ENCODE measurements at places on chromosomes 6 and 20.

DNA sequence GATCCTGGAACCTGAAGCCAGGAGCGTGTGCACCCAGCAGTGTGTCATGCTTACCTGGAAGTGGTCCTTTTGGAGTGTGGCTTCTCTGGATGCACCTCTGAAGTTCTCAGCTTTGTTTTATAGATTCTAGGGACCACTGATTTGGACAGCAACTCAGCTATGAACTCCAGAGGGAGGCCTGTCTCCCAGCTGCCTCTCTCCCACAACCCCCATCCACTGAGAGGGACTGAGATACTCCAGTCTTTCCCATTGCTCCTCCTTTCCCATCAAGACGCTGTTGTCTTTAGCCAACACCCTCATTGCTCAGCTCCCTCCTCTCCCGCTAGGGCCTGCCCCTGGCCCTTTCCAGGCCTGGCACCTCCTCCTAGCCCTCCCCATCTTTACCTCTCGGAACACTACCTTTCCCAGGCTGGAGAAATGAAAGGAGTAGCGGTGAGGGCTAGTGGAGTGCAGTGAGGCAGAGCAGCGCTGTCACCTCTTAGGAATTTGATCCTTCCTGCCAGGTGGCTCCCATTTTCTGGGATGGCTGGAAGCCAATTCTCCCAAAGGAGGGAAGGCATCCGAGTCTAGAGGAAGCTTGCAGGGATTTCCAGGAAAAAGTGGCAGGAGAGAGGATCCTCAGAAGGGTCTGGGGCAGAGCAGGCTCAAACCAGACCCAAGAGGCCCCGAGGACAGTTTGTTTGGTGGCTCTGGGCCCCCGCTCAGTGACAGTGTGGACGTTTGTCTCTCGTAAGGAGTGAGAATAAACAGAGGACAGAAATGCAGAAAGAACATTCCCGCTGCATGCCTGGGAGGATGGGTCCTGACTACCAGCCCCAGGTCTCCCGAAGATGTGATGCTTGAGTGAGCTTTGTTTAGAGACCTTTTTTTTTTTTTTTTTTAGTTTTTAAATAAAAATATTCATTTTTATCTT, at the start of gene LRRN4:
LRRN4 (minus strand) TSS at position 285 of the 913 bp plus-strand sequence. CDS start 1,261 bp downstream, outside the sequence.
- no peak for DNase-seq

- no peak for DNase-seq
Measured at GRCh38 chr6:88031550-88031949, 16.1 kb upstream of the SPACA1 start.

DNA sequence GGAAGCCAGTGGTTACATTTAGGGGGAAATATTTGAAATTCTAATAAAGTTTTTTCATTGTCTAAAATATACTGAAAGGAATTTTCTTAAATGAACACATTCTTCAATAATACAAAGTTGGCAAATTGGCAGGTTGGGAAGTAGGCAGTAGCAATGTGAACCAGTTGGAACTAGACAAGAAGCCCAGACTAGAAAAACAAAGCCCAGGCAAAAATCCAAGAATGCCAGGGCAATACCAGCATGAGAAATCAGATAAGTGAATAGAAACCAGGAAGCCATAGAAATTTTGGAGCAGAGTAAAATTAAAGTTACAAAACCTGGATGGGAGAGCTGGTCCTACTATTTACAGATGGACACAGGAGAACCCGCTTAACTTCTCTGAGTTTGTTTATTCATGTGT, 52.2 kb downstream of the TPBG start:
- no peak for DNase-seq

DNA sequence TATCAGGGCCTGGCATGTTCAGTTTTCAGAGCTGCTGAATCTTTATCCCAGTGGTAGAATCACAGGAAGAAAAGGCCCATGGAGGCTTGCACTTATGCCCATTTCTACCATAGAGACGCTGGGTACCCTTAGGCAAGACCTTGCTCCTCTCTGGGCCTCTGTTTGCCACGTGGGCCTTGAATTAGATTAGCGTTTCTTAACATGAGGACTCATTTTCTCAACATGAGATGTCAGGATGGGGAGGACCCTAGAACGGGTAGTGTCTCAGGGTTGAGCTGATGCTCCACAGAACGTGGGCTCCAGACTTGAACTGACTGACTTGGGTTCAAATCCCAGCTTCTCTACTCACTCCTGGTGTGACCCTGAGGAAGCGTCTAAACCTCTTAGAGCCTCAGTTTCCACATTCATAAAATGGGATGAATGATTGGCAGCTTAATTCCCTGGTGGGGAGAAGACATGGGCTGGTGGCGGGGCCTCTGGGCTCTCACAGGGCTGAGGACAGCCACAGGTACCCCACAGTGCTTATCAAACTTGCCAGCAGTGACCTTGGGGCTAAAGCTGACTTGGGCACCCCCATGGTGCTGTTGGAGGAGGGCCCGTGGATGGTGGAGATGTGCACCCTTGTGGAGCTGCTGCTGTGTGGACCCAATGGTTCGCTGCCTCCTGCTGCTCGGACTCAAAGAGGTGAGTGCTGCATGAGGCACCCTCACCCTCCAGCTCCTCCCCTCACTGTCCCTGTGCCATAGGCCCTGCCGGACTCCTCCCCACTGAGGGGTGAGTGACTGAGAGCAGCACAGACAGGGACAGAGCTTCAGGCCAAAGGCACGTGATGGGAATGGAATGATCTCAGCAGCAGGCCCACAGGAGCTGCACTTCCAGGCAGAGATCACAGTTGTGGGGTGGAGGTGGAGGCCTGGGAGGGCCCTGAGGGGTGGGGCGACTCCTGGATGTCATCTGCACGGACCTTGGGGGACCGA, 28.2 kb downstream of the SUN5 start:
- DNase-seq: no peak

GRCh38 chr6:131073577-131073976, 10.5 kb upstream of the EPB41L2 start:
- no peak for DNase-seq

DNA sequence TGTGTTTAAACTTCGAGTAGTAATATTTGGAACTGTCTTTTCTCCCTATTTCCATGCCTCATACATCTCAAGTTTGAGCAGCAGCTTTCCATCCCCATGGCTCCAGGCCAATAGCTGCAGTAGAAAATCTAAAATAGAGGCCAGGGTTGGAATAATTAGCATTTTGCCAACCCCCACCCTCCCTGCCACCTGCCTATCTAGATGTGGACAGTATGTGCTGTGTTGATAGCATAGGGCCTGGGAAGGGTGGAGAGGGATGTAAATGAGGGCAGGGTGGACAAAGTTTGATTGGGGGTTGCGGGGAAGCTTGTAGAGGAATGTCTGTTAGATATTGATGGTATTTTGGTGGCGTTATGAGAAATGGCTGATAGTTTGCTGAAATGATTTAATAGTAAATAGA, 5.6 kb downstream of the TOP1 start:
- no peak for DNase-seq

- no peak for DNase-seq
Measured at GRCh38 chr6:142906945-142907470, 38.0 kb downstream of the HIVEP2 start.

DNA sequence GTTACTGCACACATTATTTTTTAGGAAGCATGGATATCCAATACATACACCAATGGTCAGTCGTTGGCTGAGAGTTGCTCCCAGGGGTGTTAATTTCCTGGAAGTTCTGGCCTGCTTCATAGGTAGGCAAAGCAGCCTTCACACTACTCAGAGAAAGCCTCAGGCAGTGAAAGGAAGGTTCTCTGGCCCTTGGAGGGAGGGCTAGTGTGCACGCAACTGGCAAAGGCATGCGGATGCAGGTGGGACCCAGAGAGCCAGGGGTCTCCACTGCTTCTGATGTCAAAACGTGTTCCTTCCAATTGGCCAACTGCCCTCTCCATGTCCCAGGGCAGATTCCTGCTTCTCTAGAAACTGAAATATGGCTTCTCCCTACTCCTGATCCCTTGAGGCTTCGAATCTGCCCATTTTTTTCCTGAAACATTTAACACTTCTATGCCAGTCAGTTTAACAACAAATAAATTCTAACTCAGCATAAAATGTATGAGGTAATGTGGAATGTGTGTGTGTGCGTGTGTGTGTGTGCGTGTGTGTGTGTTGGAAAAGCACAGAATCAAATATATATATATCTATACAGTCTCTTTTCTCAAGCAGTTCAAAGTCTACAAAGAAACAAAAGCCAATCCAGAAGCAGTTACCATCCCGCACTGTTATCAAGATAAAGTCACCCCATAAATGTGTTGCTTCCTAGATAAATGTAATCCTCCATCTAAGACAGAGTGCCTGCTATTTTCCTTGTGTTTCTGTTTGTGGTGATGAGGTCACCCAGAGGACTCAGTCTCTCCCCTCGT, 94.0 kb upstream of the HIVEP1 start:
- DNase-seq: peak; percentile 85

DNA sequence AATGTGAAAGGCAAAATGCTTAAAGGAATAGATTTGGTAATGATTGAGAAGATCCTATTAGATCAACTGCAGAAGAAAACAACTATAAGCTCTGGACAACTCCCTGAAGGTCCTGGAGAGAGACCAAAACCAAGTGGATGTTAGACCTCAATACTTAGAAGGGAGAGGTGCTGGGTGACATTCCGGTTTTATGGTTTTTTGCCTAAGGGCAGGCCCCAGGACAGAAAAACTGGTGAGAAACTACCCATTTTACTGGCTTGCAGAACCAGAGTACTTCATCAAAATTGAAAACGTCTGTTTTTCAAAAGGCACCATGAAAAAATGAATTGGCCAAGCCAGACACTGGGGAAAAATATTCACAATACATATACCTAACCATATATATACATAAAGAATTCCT, 26.3 kb downstream of the SAMHD1 start:
- no peak for DNase-seq

- peak; percentile 25 for DNase-seq
Measured at GRCh38 chr6:125421836-125422235, 120.1 kb upstream of the HDDC2 start.

DNA sequence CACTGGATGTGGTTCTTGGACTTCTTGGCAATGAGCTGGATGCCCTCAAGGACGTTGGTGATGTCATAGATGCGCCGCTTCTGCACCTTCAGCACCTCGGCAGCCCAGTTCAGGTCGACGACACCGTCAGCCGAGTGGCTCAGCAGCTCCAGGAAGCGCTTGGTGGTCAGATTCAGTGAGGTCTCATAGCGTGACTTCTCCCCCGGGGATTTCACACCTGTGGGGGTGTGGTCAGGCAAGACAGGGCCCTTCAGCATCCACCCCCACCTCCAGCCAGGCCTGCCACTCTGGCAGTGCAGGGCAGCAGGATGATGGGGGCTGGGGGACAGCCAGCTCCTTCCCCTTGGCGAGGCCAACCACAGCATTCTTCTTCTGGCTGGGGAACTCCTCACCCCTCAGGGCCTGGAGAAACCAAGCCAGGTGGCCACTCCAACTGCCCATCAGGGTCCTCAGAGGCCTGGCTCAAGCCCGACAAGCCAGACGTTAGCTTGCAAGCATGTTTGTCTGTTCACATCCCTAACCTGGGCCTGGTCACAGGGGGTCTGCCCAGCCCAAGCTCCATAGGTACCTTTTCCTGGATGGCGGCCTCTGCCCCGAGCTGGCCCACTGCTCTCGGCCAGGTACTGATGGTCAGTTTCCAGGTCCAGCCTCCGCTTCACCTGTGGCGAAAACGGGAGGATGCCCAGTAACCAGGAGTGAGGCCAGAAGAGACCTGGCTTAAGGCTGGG, 5.7 kb upstream of the NECAB3 start:
- no peak for DNase-seq

GRCh38 chr6:11754625-11755271, 23.9 kb downstream of the ADTRP start:
- DNase-seq: peak; percentile 77

DNA sequence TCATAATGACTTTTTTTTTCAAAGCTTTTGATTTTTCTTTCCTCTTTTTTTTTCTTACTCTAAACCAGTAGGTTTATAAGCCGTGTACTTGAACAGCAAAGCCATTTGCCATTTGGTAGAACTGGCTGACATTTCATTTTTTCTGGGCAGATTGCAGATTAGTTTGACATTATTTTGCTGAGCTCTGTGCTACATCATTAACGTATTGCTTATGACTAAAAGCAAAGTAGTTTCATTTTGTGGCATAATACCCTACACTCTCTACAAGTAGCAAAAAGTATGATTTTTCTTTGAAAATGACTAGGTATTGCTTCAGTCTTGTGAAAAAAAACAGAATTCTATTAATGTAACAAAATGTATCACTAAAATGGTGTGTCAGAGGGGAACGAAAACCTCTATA, 141.3 kb downstream of the GRIK2 start:
- DNase-seq: no peak

DNA sequence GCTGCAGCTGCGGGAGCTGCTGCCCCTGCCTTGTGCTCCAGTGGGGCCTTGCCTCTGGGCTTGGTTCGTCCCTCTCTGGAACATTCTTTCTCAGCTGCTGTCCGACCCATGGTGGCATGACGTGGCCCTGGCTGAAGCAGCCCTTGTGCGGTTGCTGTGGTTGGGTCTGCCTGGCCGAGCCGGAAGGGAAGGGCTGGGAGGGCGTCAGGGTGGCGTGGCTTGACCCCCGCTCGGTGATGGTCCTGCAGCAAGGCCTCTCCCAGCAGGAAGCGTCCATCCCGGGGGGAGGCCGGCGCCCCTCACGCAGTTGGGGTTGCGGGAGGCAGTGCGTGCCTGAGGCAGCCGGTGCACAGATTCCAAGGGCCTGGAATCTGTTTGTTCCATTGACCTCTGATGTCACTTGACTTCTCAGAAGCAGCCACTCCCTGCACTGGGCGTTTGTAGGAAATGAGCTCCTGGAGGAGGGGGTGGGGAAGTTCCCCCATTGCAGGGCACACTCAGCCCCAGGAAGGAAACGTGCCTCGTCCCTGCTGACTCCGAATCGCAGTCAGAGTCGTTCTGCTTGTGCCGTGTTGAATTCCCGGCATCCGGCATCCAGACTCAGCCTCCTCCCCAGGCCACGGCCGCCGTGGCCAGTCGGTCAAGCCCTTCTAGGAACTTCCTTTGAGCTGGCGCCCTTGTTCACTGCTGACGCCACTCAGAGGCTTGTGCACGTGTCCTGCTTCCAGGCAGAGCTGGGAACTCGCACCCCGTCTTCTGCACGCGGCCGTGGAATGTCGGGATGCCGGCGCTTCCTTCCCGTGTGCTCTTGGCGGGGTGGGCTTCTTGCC, 9.7 kb upstream of the TNFRSF6B start:
- DNase-seq: peak; percentile 91

DNA sequence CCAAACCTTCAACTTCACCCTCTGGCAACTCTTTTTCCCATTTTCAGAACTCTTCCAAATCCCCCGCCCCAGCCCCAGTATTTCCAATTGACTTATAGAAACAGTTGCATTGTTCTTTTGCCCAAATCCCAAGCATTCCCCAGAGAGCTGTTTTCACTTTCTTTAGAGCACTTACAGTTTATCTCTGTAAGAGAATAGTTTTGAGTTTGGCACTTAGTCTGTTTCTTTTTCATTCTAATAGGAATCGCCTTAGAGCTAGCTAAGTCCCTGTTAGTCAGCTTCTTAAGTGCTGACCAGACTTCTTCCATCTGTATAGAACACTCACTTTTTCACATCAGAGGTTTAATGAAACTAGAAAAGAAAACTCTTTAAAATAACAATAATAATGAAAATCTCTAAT, 374.2 kb upstream of the FLRT3 start:
- DNase-seq: no peak

Data from AG20443 (cell line).